ENCODE measurements at places on chromosomes 6 and 20.

GRCh38 chr6:138716013-138716412, 57.6 kb upstream of the CCDC28A start:
- DNase-seq = no peak

DNA sequence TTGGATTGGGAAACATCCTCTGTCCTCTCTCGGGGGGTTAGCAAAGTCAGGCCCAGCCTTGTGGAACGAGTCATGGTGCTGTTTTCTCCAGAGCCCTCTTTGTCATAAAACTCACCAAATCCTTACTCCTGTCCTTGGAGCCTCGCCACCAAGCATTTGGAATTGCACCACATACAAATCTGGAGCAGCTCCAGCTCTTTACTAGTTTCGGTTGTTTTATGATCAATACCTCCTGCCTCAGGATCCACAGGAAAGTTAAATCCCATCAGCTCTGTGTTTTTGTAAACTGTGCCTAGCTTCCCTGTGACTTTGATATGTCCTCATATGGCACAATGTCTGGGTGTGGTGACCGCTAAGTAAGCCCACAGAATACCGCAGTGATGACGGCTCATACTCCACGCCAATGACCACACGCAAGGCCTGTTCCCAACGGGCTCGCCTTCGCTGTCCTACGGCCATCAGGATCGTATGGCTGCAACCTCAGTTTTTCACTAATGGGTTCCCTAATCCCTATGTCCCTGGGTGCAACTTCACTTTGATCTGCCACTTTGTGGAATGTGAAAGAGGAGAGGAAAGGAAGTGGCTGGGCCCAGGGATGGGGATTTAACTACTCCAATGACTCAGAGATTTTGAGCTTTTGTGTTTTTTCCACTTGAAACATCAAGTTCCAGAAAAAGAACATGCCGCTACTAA, 111.3 kb upstream of the FOXQ1 start:
- DNase-seq = no peak

- no peak for DNase-seq
These were observed 158.3 kb downstream of the SYCP2 start for GRCh38 chr20:59774921-59775686.

DNA sequence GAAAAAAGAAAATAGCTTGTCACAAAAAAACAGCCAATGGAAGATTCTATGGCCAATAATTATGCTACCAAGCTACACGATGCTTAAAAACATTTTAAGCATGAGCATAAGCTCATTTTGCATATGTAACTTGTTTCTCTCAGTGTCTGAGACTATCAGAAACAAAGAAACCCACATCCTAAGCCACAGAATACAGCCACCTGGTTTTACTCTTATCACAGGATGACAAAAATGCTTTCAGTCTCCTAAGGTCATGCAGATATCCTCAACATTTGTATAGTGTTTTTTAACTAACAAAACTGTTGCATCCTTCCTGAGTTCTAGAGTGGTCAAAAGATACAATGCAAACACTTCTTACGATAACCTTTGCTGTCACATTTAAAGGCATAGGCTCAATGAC, 172.1 kb upstream of the RUNX2 start:
- DNase-seq = no peak

- no peak for DNase-seq
These were observed 158.3 kb downstream of the TMEM242 start for GRCh38 chr6:157164972-157165371.

DNA sequence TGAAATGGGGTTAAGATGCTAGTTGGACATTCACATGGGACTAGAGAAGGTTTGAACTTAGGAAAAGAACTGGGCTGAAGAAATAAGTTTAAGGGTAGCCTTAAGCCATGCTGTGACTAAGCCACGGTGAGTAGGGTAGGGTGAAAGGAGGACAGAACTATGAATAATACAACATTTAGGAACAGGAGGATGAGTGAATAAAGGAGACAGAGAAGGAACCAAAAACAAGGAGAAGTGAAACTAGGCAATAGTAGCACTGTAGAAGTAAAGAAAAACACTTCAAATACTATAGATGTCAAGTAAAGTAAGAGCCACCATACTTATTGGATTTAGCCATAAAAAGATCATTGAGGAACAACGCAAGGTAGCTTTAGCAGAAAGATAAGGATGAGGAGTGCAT, 111.2 kb downstream of the KCNQ5 start:
- DNase-seq = no peak

- no peak for DNase-seq
These were observed 329.1 kb upstream of the RUNX2 start for GRCh38 chr6:44999066-44999465.

DNA sequence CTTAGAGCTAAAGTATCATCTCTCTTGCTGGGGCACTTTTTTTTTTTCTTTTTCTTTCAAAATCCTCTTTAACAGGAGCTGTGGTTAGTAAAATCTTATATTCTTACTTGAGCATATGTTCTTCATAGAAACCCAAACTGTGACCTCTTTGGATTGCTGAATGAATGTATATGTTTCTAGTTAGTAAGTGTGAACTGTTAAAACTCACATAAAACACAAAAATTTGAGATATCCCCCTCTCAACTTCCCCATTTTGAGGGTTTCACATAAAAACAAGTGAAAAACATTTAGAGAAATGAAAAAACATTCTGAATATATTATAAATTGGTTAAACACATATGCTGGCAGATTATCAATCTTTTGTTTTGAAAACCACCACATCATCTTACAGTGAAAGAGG, 78.1 kb downstream of the INSM1 start:
- DNase-seq = no peak

- DNase-seq = no peak
These were observed 141.2 kb downstream of the CDK19 start for GRCh38 chr6:110674096-110674495.

DNA sequence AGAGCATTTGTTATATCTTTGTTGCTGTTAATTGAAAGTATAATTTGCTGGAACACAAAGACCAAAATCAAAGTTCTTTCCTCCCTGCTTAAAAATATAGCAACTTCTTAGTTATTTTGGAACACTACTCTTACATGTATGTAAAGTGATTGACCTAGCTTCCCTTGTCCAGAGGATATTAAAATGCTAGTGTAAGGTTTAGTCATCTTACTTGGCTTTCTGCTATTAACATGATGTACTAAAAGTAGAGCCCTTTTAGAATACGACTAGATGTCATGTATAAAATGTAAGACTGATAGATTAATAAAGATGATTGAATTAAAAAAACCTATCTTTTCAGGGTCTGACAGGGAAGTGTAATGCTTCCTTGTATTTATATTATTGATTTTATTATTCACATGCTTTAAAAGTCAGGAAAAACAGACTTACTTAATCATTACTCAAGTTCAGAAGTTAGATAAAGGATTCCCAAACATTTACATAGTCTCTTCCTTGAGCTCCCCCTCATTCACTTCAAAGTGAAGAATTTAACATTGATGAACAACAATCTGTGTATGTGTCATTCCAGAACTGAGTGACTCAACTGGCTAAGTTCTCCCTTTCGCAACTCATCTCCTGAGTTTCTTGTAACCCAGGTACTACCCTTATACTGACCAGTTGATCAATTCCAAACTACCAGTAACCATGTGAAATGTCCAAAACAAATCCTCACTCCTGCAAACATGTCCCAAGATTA, 50.9 kb downstream of the BTBD9 start:
- no peak for DNase-seq

GRCh38 chr6:11727346-11727997, 51.1 kb downstream of the ADTRP start:
- DNase-seq = no peak

- no peak for DNase-seq
These were observed 36.5 kb downstream of the MAFB start for GRCh38 chr20:40652441-40652987.

GRCh38 chr6:5403609-5404008, 142.3 kb downstream of the FARS2 start:
- no peak for DNase-seq

GRCh38 chr20:17799575-17800227, 99.9 kb downstream of the BANF2 start:
- no peak for DNase-seq

DNA sequence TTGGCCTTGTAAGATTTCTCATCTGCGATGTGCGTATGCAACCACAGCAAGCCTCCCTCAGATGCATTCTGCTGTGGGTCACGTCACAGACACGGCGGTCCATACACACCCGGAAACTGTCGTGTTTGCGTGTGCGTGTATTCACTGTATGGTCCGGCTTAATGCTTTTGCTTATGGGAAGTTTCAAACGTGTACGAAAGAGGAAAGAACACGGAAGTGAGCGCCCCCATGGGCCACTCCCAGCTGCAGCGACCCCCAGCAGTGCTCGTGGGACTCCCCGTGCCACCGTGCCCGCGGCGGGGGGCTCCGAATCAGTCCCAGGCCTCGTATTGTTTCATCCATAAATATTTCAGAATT, 10.2 kb downstream of the DLL1 start:
- DNase-seq = no peak

DNA sequence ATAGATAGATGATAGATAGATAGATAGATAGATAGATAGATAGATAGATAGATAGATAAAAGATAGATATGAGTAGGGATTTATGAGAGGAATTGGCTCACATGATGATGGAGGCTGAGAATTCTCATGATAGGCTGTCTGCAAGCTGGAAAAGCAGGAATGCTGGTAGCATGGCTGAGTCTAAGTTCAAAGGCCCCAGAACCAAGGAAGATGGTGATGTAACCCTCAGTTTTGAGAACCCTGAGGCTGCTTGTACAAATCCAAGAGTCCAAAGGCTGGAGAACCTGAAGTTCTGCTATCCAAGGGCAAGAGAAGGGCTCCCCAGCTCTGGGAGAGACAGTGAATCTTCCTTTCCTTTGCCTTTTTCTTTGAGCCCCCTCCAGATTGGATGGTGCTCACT, 210.8 kb downstream of the RFPL4B start:
- no peak for DNase-seq

- peak; percentile 50 for DNase-seq
These were observed 3.4 kb upstream of the HLA-A start for GRCh38 chr6:29938746-29939508.

GRCh38 chr6:41553405-41553999, 7.3 kb downstream of the FOXP4 start:
- no peak for DNase-seq

All from activated CD4-positive, alpha-beta memory T cell treated with anti-CD3 and anti-CD28 coated beads for 36 hours (primary cell).